ENCODE measurements at places on chromosomes 11 and 22. TPM values are rescaled to one million over a fixed set of nuclear protein-coding genes. Genes with fewer than 3 reads are reported as not detected.
A peak's percentile ranks its signal among the peaks of the same experiment; 100 is the strongest.

OR52H1 gene
- not detected for total RNA-seq

MMP1 gene
- total RNA-seq: not detected

AHNAK gene
- total RNA-seq: 1,790 TPM

- H3K4me1 ChIP-seq: no peaks in the 10 kb centered on the region
- DNase-seq: no peak
- H3K27ac ChIP-seq: no peak overlapping the region
- no peak overlapping the region for H3K4me3 ChIP-seq
These were observed 7.9 kb upstream of the MS4A2 start for GRCh38 chr11:60080535-60080934.

GNG3 gene
- total RNA-seq: 1.5 TPM

- no peaks in the 10 kb centered on the region for H3K4me1 ChIP-seq
- H3K27ac ChIP-seq: no peak overlapping the region
- no peaks in the 10 kb centered on the region for H3K27me3 ChIP-seq
- DNase-seq: peak; percentile 91
- no peaks in the 10 kb centered on the region for H3K36me3 ChIP-seq
These were observed 39.2 kb upstream of the IGLL5 start for GRCh38 chr22:22848364-22848866.

MTMR2 gene
- total RNA-seq: 29.6 TPM

DNA sequence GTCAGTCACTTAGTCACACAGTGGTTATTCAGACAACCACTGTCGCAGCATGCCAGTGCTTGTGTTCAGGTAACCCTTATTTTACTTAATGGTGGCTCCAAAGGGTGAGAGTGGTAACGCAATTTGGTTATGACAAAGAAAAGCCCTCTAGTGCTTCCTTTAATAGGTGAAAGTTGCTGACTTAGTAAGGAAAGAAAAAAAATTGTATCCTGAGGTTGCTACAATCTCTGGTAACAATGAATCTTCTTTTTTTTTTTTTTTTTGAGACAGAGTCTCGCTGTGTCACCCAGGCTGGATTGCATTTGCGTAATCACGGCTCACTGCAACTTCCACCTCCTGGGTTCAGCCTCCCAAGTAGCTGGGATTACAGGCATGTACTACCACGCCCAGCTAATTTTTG is 64.5 kb downstream of the C11orf91 start:
- no peaks in the 10 kb centered on the region for H3K36me3 ChIP-seq
- DNase-seq: no peak
- H3K27me3 ChIP-seq: no peaks in the 10 kb centered on the region
- no peak overlapping the region for H3K4me3 ChIP-seq
- no peak overlapping the region for H3K27ac ChIP-seq

SLC7A4 gene
- 0.23 TPM for total RNA-seq

GRCh38 chr11:132088551-132088950 is 718.1 kb downstream of the NTM start:
- H3K4me3 ChIP-seq: no peak overlapping the region
- no peaks in the 10 kb centered on the region for H3K27me3 ChIP-seq
- H3K4me1 ChIP-seq: no peaks in the 10 kb centered on the region
- no peak overlapping the region for H3K27ac ChIP-seq
- H3K36me3 ChIP-seq: no peaks in the 10 kb centered on the region

Measured in esophagus muscularis mucosa (tissue), 4 donors.